ENCODE measurements at places on chromosomes 3 and 15. TPM values are rescaled to one million over a fixed set of nuclear protein-coding genes. Genes with fewer than 3 reads are reported as not detected.

KNG1 gene
- not detected for total RNA-seq

WNT7A gene
- total RNA-seq = 0.59 TPM

PTPRG gene
- total RNA-seq = 40.0 TPM

C3orf70 gene
- 6.5 TPM for total RNA-seq

TNFAIP8L3 gene
- total RNA-seq = 5.8 TPM

CNTN3 gene
- total RNA-seq = 21.7 TPM

HES1 gene
- 53.8 TPM for total RNA-seq

INKA1 gene
- 6.6 TPM for total RNA-seq

RHOV gene
- total RNA-seq = 19.4 TPM

SPINT1 gene
- 50.8 TPM for total RNA-seq

- peak; percentile 84 for DNase-seq
Observed at GRCh38 chr3:100941041-100941440, 52.2 kb downstream of the ABI3BP start.

DNA sequence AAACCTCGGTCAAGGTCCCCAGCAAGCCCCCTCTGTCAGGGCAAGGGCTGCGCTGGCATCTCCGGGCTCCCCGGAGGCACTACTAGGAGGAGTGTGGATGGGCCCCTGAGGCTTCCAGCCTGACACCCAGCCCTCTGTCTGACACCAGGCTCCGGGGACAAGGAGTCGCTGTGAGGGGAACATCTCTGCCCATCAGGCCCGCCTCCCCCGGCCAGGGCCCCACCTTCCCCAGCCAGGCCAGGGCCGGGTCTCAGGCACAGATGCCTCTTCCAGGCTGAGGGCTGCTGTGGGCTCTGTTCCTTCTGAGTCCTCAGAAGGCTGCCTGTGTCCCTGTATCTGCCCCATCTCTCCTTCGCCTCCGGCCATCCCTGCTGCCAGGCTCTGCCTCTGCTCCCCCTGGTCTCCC, 15.8 kb downstream of the CSPG4 start:
- DNase-seq = no peak

DNA sequence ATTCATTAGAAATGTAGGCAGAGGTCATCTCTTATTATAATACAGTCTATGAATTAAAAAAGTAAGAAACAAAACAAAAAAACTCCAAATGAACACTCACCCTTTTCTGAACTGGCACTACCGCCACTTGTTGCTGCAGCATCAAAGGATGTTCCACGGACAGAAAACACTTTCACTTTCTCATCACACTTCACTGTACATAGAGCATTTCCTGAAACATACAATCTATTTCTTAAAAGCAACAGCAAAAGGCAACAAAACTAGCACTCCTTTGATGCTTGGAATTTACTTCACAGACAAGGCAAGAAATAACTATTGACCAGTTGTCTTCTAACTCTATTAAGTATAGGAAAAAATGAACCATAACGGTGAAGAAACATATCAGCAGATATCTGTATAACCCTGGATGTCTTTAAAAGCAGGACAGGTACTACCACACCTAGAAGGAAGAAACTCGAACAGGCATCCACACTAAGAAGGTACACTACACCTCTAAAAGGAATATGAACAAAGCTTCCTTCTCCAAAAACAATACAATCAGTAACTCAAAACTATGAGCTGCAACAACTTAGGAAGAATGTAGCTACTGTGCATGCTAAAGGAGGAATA, 24.9 kb downstream of the ETFA start:
- DNase-seq = no peak

- DNase-seq = no peak
Observed at GRCh38 chr3:61701011-61701410, 139.6 kb downstream of the PTPRG start.

GRCh38 chr3:130085881-130086280, 4.2 kb downstream of the ALG1L2 start:
- DNase-seq = no peak

DNA sequence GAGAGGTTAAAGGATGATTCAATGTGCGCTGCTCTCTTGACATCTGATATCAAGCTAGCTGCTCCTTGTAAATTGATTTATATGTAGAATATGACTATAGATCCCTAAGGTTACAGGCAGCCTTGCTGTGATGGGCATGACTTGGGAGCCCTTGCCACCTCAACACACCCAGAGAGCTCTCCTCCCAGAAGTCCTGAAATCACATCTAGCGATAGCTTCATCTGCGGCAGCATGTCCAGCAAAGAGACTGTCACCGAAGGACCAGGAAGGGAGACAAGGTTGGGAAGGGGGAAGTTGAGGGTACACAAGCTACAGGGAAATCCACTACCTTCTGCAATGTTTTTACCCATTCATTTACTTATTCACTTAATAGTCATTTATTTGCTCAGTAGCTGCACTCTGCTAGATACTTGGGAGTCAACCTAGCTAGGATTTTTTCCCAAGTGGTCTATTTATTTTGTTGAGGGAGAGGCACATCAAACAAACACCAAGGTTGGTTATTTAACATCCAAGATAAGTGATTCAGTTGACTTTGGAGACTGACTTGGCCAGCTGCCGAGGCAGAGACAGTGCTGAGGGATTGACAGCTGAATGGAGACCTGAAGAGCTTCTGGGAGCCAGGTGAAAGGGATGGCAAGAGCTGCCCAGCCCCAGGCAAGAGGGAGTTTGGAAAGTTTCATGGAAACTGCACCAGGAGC, 205.8 kb upstream of the IL12A start:
- DNase-seq = no peak

- no peak for DNase-seq
Observed at GRCh38 chr3:46089237-46090011, 62.1 kb upstream of the XCR1 start.

GRCh38 chr3:101235048-101235447, 85.3 kb downstream of the IMPG2 start:
- DNase-seq = no peak

GRCh38 chr15:60945196-60945595, 283.9 kb downstream of the RORA start:
- no peak for DNase-seq

DNA sequence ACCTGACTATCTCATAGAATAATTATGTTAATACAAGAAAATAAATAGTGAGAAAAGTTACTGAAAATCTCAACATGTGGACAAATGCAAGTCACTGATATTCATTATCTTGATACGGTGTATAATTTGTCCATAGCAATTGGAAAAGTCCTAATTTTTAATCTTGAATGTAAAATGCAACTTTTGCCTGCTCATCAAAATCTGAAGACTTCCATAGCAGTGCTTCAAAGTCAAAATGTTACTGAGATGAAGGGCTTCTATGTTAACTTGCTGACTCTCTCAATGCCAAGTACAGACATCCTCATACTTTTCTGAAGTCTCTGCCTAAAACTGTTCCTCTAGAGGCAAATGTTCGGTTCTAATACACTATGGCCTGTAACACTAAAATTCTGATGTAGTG, 1300.1 kb upstream of the EPHA6 start:
- DNase-seq = no peak

DNA sequence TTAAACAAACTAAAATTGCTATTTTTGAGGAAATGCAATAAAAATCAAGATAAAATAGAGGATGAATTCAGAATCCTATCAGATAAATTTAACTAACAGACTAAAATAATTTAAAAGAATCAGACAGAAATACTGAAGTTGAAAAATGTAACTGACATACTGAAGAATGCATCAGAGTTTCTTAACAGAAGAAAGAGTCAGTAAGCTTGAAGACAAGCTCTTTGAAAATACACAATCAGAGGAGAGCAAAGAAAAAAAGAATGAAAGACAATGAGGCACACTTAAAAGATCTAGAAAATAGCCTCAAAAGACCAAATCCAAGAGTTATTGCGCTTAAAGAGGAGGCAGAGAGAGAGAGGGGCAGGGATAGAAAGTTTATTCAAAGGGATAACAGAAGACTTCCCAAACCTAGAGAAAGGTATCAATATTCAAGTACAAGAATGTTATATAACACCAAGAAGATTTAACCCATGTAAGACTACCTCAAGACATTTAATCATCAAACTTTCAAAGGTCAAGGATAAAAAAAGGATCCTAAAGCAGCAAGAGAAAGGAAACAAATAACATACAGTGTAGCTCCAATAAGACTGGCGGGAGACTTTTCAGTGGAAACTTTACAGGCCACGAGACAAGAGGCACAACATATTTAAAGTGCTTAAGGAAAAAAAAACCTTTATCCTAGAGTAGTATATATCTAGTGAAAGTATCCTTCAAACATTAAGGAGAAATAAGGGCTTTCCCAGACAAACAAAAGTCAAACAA, 24.7 kb downstream of the PEAK1 start:
- DNase-seq = no peak

- peak; percentile 36 for DNase-seq
Observed at GRCh38 chr15:67146875-67147381, 81.5 kb downstream of the SMAD3 start.

DNA sequence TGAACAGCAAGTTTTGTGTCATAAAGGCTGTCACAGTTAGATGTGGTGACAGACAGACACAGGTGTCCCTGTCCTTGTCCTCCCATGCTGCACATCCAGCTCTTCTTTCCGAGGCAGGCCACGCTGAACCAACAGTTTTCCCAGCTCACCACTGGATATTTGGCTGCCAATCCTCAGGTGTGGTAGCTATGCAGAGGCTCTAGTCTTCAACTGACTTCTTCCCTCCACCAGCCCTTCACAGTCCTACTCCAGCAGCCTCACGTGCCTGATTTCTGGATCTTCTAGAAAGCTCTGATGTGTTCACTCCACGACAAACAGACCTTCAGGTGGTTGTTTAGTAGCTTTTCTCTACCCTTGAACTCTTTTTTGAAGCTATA, 145.5 kb downstream of the UACA start:
- no peak for DNase-seq

DNA sequence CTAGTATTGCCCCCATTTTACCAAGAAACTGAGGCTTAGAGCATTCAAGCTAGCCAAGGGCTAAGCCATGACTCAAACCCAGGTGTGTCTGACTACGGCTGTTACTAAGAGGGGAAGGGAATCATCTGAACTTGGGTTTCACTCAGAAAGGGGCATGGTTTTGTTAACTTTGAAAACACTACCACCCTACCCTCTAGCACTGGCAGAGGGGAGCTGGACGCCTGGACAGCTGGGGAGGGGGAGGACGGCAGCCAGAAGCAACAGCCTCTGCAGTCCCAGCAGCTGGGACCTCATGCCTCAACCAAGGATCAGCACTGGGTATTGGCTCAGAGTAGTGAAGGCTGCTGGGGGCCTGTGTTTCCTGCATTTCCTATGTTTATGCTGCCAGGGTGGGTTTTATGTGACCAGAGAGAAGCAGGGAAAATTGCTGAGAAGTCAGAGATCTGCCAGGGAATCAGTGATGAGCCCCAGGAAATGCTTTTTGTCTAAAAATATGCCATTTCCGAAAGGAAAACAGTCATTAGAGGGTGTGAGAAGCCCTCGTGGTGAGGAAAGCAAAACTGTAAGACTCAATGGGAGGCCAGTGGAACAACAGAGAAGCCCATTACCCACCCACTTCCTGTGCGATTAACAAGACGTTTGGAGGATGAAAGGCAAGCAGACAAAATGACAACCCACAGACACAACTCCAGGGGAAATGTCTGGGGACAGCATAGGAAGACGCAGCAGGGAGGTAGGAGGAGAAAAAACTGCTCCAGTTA, 41.2 kb downstream of the LIPC start:
- peak; percentile 25 for DNase-seq

DNA sequence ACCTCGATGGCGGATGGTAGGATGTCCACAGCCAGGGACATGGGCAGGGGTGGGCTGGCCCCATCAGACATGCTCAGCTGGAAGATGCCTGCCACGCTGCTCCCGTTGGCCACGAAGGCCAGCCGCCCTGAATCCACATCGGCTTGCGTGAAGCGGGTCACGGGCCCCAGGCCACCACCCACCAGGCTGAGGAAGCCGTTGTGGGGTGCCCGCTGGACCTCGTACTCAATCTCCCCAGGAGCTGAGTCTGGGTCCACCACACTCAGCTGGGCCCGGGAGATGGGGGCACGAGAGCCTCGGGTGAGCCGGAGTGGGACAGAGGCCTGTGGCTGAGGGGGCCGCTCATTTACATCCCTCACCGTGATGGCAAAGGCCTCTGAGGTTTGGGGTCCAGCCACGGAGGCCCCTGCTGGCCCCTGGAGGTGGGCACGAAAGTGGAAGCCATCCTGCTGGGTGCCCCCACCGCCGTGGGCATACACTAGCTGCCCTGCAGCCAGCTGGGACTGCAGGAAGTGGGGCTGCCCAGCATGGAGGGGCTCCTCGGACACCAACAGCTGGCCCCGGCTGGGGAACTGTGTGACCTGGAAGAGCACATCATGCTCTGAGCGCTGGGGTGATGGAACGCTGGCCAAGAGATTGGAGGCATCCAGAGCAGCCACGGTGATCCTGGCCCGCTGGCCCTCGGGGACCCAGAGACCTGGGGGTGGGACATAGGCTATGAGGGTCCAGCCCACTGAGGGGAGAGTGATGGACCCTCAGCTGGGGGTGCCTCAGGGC, 29.2 kb downstream of the SNX33 start:
- no peak for DNase-seq

DNA sequence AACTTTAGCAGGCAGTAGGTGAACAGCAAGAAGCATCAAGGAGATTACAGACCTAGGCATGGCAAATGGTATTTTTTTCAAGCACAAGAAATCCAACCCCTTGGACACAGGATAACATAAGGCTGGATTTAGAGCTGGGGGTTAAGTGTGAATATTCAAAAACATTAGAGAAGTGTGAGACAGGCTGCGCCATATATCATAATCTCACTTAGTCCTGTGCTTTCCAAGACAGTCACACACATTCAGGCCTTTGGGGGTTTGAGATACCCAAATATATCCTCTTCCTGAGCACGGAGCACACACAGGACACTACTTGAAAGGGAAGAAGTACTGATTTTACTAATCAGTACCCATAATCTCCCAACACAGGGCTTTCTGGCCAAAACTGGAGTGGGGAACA, 83.0 kb upstream of the CLDN18 start:
- DNase-seq = no peak

DNA sequence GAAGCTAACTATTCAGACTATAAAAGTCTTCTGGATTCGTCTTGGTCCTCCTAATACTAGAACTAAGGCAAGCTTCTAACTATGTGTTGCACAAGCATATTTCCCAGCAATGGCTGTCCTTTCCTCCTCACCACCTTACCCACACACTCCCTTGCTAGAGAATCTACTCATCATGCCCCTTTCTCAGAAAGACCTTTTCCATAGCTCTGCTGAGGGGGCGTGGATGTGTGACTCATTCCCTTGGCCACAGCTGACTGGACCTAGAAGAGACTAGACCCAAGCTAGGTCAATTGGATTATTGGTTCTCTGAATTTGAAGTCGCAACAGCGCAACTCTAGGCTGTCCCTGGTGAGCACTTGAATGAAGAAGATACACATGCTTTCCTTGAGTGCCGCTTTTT, 47.1 kb downstream of the ERC2 start:
- DNase-seq = no peak

DNA sequence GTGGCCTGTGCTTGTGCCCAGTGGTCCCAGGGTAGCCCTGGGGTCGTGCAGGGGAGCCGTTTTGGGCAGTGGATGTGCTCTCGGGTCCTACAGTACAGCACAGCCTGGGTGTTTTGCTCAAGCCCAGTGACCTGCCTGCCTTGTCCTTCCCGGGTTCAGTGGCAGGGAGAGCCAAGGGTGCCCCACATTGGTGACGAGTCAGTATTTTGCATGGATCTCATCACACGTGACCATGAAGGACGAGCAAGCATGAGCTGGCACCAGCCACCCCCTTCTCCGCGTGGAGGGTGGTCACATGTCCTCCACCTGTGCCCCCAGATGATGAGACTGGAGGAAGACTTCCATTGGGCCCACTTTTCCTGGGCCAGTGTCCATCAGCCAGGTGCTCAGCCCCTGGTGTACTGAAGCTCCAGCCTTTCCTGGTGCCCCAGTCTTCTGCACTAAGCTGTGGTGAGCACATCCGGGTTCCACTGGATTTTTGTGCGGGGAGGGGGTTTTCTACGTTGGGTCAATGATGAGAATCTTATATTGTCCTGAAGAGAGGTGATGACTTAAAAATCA, 197.5 kb downstream of the UBE3A start:
- DNase-seq = no peak
